SJSA1 (cell line): ENCODE measurements at places on chromosomes 12 and 14.

GRCh38 chr14:64973026-64973442 is 898 bp upstream of the RAB15 start:
- H3K4me1 ChIP-seq = no peaks in the 10 kb centered on the region; the same call in 1 of the 2 replicates
- no peak overlapping the region; the same call in 1 of the 2 replicates for H3K4me3 ChIP-seq
- DNase-seq = no peak
- no peaks in the 10 kb centered on the region for H3K27me3 ChIP-seq
- no peak overlapping the region for H3K27ac ChIP-seq

DNA sequence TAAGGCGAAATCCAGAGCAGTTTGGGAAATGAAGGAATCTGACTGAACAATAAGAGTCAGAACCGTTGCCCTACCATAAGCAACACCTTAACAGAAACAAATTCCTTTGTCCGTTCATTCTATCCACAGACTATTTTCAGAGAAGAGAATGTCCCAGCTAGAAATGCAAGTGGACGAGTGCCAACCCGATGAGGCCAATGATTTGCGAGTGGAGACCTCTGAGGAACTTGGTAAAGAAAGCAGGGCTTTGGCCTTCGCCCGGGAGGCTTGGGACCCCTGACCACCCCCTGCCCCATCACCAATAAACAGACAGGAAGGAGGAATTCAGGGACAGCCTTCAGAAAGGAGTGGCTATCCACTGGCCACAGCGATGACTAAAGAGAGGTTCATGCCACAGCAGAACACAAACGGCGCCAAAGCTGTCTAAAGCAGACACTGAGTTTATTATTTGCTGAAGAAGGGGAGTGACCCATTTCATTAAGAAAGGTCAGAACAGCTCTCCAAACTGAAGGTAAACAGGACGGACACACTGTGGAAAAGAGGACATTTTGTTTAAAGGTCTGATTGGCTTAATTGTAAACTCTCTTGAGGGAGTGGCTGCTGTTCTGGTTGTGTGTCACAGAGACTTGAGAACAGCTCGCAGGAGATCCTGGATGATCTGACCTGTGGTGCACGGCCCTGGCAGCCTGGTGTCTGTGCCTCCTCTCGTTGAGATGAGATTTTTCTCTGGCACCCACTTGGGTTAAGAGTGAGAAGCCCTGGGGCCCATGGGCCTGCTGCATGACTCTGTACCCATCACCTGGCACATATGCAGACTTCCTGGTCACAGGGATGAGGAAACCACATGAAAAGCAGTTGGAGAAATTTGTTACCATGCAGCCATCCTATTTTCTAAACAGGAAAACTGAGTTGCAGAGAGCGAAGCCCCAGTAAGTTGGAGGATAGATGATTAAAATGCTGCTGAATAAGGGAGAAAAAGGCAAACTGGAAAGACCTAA is 142.0 kb upstream of the PZP start:
- no peak overlapping the region for H3K4me3 ChIP-seq
- no peaks in the 10 kb centered on the region for H3K36me3 ChIP-seq
- H3K4me1 ChIP-seq = peaks cover 8% of the 10 kb centered on the region; the same call in 1 of the 2 replicates
- no peaks in the 10 kb centered on the region for H3K27me3 ChIP-seq
- DNase-seq = no peak

GRCh38 chr14:93271111-93271510 is 61.7 kb downstream of the BTBD7 start:
- no peaks in the 10 kb centered on the region for H3K4me1 ChIP-seq
- no peak overlapping the region for H3K27ac ChIP-seq
- no peak for DNase-seq
- H3K4me3 ChIP-seq = no peak overlapping the region
- H3K36me3 ChIP-seq = peaks cover 4% of the 10 kb centered on the region; the same call in 1 of the 2 replicates

- H3K4me1 ChIP-seq = peaks cover 9% of the 10 kb centered on the region
- no peak overlapping the region for H3K4me3 ChIP-seq
- DNase-seq = no peak
- H3K27me3 ChIP-seq = peaks cover 3% of the 10 kb centered on the region; the same call in 1 of the 2 replicates
These were observed 6.4 kb downstream of the TMEM121 start for GRCh38 chr14:105532735-105533141.

DNA sequence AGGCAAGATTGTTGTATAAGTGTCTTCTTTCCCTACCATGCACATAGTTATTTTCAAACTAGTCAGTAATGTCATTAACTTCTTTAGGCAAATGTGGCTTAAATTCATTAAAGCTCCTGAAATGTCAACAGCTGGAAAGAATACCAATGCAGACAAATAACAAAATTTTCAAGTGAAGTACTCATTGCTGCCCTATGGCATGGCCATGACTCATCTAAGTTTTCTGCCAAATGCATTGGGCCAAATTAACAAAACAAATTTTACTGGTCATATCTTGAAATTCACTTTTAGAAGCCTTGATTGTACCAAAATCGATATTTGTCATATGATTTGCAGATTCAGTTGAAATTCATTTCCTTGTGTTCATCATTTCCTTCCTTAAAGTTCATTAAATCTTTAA is 915.9 kb downstream of the SLC6A15 start:
- H3K4me1 ChIP-seq = no peaks in the 10 kb centered on the region
- H3K27ac ChIP-seq = no peak overlapping the region
- DNase-seq = no peak
- no peaks in the 10 kb centered on the region for H3K36me3 ChIP-seq
- H3K4me3 ChIP-seq = no peak overlapping the region

DNA sequence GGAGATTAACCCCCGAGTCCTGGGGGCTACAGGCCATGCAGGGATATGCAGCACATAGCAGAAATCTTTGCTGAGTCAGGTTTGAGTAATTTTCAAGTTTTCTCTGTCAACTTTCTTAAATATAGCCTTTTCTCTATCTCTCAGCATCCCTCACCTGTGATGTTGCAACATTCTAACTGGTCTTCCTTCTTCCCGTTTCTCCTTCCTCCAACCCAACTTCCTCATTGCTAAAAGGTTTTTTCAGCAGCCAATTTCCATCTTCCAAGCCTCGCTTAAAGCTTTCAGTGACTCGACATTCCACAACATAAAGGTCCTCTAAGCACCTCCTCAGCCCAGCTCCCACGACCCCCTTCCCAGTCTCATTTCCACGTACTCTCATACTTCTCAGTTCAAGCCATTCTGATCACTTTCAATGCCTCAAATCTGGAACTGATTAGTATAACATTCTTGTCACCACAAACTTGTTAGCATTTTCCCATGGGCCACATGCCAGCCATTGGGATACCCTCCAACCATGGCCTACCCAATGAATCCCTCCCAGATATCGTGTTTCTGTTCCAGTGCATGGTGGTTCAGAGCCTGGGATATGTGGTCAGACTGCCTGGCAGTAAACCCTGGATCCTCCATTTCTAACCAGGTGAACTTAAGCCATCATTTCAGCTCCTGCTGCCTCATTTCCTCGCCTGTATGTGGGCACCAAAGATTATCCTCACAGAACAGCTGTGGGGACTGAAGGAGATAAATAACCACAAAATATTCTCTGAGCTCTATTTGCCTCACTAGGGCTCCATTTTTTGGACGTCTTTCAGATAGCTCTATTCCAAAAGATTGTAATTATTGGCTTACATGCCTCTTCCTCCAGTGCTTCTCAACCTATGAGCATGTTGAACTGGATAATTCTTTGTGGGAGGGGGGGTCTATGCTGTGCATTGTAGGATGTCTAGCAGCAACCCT is 65.8 kb downstream of the KCNK10 start:
- no peaks in the 10 kb centered on the region for H3K27me3 ChIP-seq
- H3K4me1 ChIP-seq = no peaks in the 10 kb centered on the region
- H3K4me3 ChIP-seq = no peak overlapping the region
